Bronchial smooth muscle cell (primary cell): ENCODE measurements at places on chromosomes 7 and 10. TPM values are rescaled to one million over a fixed set of nuclear protein-coding genes. Genes with fewer than 3 reads are reported as not detected.

NEUROG3 gene
- total RNA-seq: not detected in 2 replicates

MBL2 gene
- not detected in 2 replicates for total RNA-seq

TOMM7 gene
- 305 and 341 TPM in 2 replicates for total RNA-seq

MYL10 gene
- not detected in 2 replicates for total RNA-seq

FAM25C gene
- total RNA-seq: not detected in 2 replicates

CHN2 gene
- 0.09 and 0.32 TPM in 2 replicates for total RNA-seq

H2BK1 gene
- not detected in 2 replicates for total RNA-seq

FEZF1 gene
- total RNA-seq: not detected in 2 replicates

PDE1C gene
- total RNA-seq: 0.09 and 0.16 TPM in 2 replicates

PLEKHS1 gene
- total RNA-seq: not detected in 2 replicates

EPO gene
- not detected in 2 replicates for total RNA-seq

TAF6 gene
- total RNA-seq: 17.9 and 23.8 TPM in 2 replicates

CFAP58 gene
- total RNA-seq: 0.69 and 1.3 TPM in 2 replicates

SCIN gene
- 0.16 TPM in 1 of 2 replicates, not detected in the other for total RNA-seq

GPR26 gene
- not detected in 2 replicates for total RNA-seq

PDLIM1 gene
- total RNA-seq: 4.0 and 5.0 TPM in 2 replicates

C7orf57 gene
- not detected in 2 replicates for total RNA-seq

ZNF488 gene
- 0.34 TPM in 1 of 2 replicates, not detected in the other for total RNA-seq

BICC1 gene
- 74.9 and 78.8 TPM in 2 replicates for total RNA-seq

VWDE gene
- total RNA-seq: under 0.01 and 0.16 TPM in 2 replicates

KRIT1 gene
- total RNA-seq: 28.9 and 40.2 TPM in 2 replicates

CLIP2 gene
- 59.4 and 62.3 TPM in 2 replicates for total RNA-seq

ASIC3 gene
- 0.09 TPM in 1 of 2 replicates, not detected in the other for total RNA-seq

ZNF425 gene
- total RNA-seq: 6.3 and 6.5 TPM in 2 replicates

MALRD1 gene
- total RNA-seq: 0.16 and 0.60 TPM in 2 replicates

CLDN12 gene
- total RNA-seq: 27.9 and 31.5 TPM in 2 replicates

MRLN gene
- total RNA-seq: not detected in 2 replicates

NPTX2 gene
- under 0.01 TPM in 1 of 2 replicates, not detected in the other for total RNA-seq
